Neural progenitor cell (in vitro differentiated cells): ENCODE measurements at places on chromosomes 2 and 18. TPM values are rescaled to one million over a fixed set of nuclear protein-coding genes. Genes with fewer than 3 reads are reported as not detected.

Gene NTSR2
- total RNA-seq, result not detected in 2 replicates

Gene DSG4
- not detected in 2 replicates for total RNA-seq

Gene PLEK
- total RNA-seq, result not detected in 2 replicates

Gene CACNB4
- total RNA-seq, result 8.9 and 14.2 TPM in 2 replicates

Gene AMER3
- not detected in 2 replicates for total RNA-seq

Gene INSIG2
- total RNA-seq, result 22.7 and 32.2 TPM in 2 replicates

Gene SERPINB3
- total RNA-seq, result not detected in 2 replicates

Gene HOXD10
- total RNA-seq, result not detected in 2 replicates

Gene SLC5A7
- 0.03 and 0.04 TPM in 2 replicates for total RNA-seq

Gene SCN3A
- total RNA-seq, result 0.40 TPM in 1 of 2 replicates, not detected in the other

Gene ASB18
- not detected in 2 replicates for total RNA-seq

Gene GPR35
- 0.34 and 0.74 TPM in 2 replicates for total RNA-seq

Gene ZFP36L2
- total RNA-seq, result 13.8 and 15.1 TPM in 2 replicates

Gene CHCHD5
- 12.9 and 17.5 TPM in 2 replicates for total RNA-seq

Gene ST8SIA3
- 0.65 and 1.2 TPM in 2 replicates for total RNA-seq

Gene UNC80
- total RNA-seq, result 0.93 and 1.9 TPM in 2 replicates

Gene PFN4
- 0.21 and 0.43 TPM in 2 replicates for total RNA-seq

Gene ASXL3
- 2.7 and 5.1 TPM in 2 replicates for total RNA-seq

Gene VAMP5
- total RNA-seq, result not detected in 2 replicates

Gene B4GALT6
- 11.2 and 16.3 TPM in 2 replicates for total RNA-seq

Gene EML4
- total RNA-seq, result 122 and 167 TPM in 2 replicates

Gene C2orf72
- 2.4 TPM in 2 replicates for total RNA-seq

Gene PTCD3
- total RNA-seq, result 195 and 269 TPM in 2 replicates

Gene C2orf92
- 3.3 and 6.2 TPM in 2 replicates for total RNA-seq

Gene FAM110C
- 0.50 and 0.65 TPM in 2 replicates for total RNA-seq

Gene CNDP1
- total RNA-seq, result not detected in 2 replicates

Gene FAP
- not detected in 2 replicates for total RNA-seq

Gene RAMP1
- not detected in 2 replicates for total RNA-seq

Gene CRYBA2
- not detected in 2 replicates for total RNA-seq

Gene CYP26B1
- total RNA-seq, result 0.21 and 1.2 TPM in 2 replicates

Gene CRACDL
- 0.07 and 0.28 TPM in 2 replicates for total RNA-seq

Gene IFT172
- total RNA-seq, result 20.3 and 30.0 TPM in 2 replicates

Gene TGFA
- 0.37 TPM in 1 of 2 replicates, not detected in the other for total RNA-seq

Gene UBE2E3
- 343 and 379 TPM in 2 replicates for total RNA-seq
